ENCODE measurements at places on chromosomes 2 and 18. TPM values are rescaled to one million over a fixed set of nuclear protein-coding genes. Genes with fewer than 3 reads are reported as not detected.

The PAIP2B gene
- 3.0 TPM for total RNA-seq

The GAL3ST2 gene
- 0.94 TPM for total RNA-seq

The ERICH2 gene
- total RNA-seq, result not detected

The HOXD12 gene
- not detected for total RNA-seq

The UPP2 gene
- total RNA-seq, result not detected

The LINC00305 gene
- total RNA-seq, result not detected

The SERPINB10 gene
- total RNA-seq, result not detected

The OTX1 gene
- not detected for total RNA-seq

The ZNF514 gene
- total RNA-seq, result 7.0 TPM

The PIEZO2 gene
- total RNA-seq, result not detected

Measured in activated CD4-positive, alpha-beta T cell treated with anti-CD3 and anti-CD28 coated beads for 36 hours (primary cell).